ENCODE measurements at places on chromosomes 7 and 10.

DNA sequence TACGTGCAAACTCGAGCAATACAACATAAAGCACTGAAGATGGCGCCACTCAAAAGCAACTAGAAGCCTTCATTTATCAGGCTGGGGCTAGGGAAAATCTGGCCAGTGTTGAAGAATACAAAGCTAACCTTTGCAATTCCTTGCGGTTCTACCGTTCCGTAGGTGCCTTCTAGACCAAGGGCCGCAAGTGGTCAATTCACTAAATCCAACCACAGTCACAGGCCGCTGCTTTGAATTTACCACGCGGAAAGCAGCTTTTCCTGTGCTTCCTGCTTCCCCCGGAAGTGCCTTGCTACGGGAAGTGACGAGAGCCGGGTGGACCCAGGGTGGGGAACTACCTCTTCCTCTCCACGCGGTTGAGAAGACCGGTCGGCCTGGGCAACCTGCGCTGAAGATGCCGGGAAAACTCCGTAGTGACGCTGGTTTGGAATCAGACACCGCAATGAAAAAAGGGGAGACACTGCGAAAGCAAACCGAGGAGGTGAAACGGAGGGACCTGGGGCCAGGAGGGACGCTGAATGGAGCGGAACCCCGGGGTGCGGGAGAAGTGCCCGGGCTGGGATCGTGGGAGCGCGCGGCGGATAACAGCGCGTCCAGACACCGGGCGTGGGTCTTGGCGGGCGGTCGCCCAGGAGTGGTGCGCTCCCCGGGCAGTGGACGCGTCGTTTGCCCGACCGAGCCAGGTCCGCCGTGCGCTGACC is at the start of gene DDX21:
DDX21 (plus strand) TSS at position 339 of the 701 bp plus-strand sequence; CDS start at position 395, 56 bp downstream.
- DNase-seq, result peak; percentile 96

DNA sequence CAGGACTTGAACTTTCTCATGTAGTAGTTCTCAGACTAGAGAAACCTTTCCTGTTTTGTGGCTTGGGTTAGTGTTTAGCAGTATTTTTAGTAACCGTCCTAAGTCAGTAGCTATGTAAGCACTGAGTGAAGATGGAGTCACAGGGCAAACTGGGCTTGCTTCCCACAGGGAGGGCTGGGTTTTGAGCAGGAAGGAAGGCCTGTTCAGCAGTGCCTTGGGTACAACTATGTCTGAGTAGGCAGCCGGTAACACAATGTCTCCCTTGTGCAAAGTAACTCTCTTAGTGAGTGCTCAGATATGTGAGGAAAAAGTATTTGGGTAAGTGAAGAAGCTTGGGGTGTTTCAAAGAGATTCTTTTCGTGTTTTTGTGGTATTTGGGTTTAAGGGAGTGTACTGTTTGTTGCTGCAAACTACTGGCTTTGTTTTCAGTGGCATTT is 96.4 kb downstream of the CCSER2 start:
- peak; percentile 93 for DNase-seq

DNA sequence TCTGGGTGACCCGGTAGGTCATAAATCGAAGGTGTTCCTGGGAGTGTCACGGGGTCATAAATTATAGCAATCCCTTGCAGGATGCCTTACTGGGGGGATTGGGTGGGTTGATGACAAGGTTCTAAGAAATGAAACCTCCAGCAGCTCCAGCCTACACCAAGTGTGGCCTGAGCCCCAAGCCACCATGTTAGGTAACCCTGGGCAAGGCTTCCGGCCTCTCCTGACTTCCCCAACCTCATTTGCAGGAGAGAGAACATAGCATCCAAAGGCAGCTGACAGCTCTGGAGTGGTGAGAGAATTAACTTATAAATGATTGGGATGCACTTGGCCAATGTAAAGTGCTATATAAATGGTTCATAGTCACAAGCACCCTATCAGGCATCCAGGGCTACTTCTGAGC is 52.8 kb upstream of the TMEM273 start:
- no peak for DNase-seq

GRCh38 chr7:44955733-44956132 is 23.1 kb downstream of the MYO1G start:
- DNase-seq, result no peak

- DNase-seq, result no peak
Measured at GRCh38 chr10:78236416-78237015, 202.9 kb downstream of the RPS24 start.

GRCh38 chr10:49107111-49107886 is 8.0 kb downstream of the VSTM4 start:
- no peak for DNase-seq

GRCh38 chr10:113443141-113443925 is 109.5 kb upstream of the HABP2 start:
- no peak for DNase-seq

All from ACHN (cell line).